Stimulated activated CD4-positive, alpha-beta T cell treated with anti-CD3 and anti-CD28 coated beads, Interleukin-4, amount 100 ng/mL, for 4 hours (primary cell): ENCODE measurements at places on chromosomes 1 and 21.

DNA sequence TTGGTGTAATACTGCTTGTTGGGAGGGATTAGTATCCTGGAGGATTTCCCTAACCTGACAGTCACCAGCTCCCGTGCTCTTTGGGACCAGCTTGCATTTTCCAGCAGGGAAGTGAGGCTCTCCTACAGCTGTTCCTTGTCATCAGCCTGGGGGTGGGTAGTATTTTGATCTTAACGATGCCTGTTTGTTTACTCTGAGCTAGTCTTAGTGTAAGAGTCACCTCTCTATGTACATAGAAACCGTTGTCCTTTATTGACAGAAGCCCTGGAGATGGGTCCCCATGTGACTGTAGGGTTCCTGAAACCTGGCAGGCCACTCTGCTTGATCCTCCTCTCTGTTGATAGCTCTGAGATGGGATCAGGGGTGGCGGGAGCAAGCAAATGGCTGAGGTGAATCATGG lies 58.0 kb downstream of the ACP6 start:
- no peak for DNase-seq

- no peak for DNase-seq
These were observed 18.2 kb upstream of the FMO4 start for GRCh38 chr1:171295821-171296220.

DNA sequence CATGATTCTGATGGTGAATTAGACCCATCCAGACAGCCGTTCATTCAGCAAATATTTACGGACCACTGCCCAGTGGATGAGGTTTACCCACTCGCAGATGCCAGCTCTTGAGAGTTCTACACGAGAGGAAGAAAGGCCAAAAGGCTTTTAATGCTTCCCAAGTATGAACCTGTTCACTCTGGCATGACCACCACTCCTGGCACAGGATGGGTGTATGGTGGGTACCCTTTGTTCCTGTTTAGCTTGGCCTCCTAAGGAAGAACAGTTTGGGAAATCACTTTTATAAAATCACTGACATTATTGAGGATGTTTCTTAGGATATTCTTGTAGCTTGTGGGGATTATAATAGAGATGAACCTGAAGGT lies 67.2 kb downstream of the HMGB4 start:
- no peak for DNase-seq

- DNase-seq: no peak
These were observed 27.9 kb downstream of the PATJ start for GRCh38 chr1:61770131-61770530.

GRCh38 chr1:171267391-171267790 lies 19.1 kb downstream of the FMO1 start:
- DNase-seq: no peak

GRCh38 chr1:158286487-158286886 lies 3.2 kb upstream of the CD1C start:
- DNase-seq: no peak

- DNase-seq: no peak
These were observed 7.3 kb upstream of the IFNGR2 start for GRCh38 chr21:33395891-33396331.

GRCh38 chr1:74463333-74463988 lies 49.0 kb downstream of the LRRC53 start:
- DNase-seq: no peak

DNA sequence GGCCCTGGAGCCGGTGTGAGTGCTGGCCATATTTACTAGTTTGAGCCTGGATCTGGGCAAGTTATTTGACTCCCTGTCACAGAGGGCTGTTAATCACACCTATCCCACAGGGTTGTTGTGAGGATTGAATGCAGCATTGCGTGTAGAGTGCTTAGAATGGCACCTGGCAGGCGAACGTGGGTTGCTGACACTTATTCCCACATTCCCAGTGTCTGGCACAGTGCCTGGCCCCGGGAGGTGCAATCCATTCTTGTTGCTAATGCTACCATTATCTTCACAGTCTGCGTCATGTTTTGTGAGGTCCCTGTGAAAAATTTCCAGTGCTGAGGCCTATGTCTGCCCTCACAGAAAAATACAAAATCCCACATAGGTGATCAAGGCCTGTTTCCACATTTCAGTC lies 66.1 kb downstream of the CD2 start:
- no peak for DNase-seq

GRCh38 chr1:116177861-116178260 lies 66.7 kb downstream of the MAB21L3 start:
- no peak for DNase-seq

- DNase-seq: no peak
These were observed 257.0 kb upstream of the ADGRL2 start for GRCh38 chr1:81543764-81544163.

GRCh38 chr1:156776942-156777341 lies 9.6 kb downstream of the PRCC start:
- no peak for DNase-seq

- DNase-seq: peak; percentile 57
These were observed at the start of gene VWA1 for GRCh38 chr1:1435106-1435903. TSS of gene VWA1 (plus strand) at chr1:1435690. CDS start at chr1:1435749, 59 bp downstream.

DNA sequence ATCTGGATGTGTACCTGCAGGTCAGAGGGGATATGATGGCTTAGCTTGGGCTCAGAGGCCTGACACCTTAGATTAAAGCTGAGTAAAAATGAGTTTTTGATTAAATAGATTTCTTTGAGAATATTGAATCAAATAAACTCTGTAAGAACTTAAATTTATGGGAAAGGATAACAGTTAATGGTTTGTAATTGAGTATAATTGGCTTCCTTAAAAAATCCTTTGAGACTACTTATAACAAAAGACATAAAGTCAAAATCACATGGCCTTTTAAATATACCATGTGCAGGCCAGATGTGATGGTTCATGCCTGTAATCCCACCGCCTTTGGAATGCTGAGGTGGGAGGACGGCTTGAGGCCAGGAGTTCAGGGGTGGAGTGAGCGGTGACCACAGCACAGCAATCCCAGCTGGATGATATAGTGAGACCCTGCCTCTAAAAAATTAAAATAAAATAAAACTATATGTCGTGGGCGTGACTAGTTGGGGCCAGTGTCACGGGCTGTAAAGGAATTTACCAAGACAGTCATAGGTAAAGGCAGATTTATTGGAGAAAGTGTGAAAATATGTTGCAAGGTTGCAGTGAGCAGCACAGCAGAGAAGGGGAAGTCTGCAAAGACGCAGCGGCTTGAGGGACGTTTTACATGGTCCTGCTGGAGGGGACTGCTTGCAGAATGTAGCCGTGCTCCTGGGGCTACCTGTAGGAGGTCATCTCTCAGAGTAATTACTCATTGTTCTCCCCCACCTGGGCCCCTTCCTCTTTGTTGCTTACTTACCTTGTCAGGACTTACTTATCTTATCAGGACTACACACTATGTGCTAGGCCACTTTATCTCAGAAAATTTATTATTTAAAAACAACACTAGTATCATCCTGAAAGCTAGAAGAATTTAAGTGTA lies 122.3 kb downstream of the ZMYM4 start:
- no peak for DNase-seq

DNA sequence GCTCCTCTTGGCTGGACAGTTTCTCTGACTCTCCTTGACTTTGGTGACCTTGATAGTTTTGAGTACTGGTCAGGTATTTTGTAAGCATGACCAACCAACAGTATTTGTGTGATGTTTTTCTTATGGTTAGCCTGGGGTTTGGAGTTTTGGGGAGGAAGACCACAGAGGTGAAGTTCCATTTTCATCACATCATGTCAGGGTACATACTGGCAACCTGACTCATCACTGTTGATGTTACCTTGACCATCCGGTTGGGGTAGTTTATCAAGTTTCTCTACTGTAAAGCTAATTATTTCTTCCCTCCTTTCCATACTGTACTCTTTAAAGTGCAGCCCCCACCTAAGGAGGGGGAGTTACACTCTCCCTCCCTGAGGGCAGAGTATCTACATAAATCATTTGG lies 13.4 kb downstream of the OSCP1 start:
- DNase-seq: no peak

DNA sequence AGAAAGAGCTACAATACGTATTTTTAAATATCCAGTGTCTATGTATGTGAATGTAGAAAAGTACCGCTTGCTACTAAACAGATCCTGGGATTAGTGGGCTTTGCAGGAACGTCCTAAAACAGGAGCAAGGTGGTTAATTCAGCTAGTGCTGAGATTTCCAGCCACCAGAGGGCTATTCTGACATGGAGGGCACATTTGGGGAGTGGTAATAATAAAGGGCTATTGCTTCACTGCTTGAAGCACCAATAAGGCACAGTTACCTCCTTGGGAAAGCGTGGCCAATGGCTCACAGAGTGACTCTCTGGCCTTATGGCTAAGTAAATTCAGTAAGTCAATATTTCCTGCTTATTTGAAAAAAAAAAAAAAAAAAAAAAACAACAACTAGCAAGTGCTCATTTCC lies 152.4 kb downstream of the GABPA start:
- no peak for DNase-seq

DNA sequence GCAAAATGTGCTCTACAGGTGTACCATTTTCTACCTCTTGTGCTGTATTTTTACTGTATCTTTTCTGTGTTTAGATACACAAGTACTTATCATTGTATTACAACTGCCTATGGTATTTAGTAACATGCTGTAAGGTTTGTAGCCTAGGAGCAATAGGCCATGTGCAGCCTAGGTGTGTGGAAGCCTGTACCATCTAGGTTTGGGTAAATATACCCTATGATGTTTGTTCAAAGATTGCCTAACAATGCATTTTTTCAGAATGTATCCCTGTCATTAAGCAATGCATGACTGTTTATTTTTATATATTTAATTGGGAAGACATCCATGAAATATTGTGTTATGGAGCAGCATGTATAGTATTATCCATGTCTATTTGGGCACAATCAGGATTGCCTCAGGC lies 11.0 kb downstream of the ETV3L start:
- no peak for DNase-seq

- DNase-seq: no peak
These were observed 9.9 kb upstream of the HJV start for GRCh38 chr1:146031476-146031875.

GRCh38 chr1:58813801-58814200 lies 30.0 kb upstream of the JUN start:
- no peak for DNase-seq

- DNase-seq: no peak
These were observed 31.1 kb downstream of the PADI6 start for GRCh38 chr1:17403081-17403480.

DNA sequence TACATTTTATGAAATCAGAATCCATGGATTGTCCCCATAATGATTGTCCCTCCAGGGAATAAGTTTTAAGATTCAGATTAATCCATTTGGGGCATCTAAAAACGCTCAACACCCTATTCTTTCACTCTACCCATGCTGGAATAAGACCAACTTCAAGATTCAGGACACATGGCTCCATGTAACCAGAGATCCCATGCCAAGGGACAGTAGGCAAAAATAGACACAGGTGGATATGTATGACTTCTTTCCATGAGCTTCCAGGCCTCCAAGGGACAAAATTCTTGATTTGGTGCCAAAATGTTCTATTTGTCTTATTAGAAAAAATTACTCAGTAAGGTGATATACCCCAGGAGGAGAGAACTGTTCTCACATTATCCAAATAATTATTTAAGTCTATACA lies 178.8 kb downstream of the NRIP1 start:
- no peak for DNase-seq

- no peak for DNase-seq
These were observed 192.8 kb downstream of the FCRL5 start for GRCh38 chr1:157359314-157360022.

DNA sequence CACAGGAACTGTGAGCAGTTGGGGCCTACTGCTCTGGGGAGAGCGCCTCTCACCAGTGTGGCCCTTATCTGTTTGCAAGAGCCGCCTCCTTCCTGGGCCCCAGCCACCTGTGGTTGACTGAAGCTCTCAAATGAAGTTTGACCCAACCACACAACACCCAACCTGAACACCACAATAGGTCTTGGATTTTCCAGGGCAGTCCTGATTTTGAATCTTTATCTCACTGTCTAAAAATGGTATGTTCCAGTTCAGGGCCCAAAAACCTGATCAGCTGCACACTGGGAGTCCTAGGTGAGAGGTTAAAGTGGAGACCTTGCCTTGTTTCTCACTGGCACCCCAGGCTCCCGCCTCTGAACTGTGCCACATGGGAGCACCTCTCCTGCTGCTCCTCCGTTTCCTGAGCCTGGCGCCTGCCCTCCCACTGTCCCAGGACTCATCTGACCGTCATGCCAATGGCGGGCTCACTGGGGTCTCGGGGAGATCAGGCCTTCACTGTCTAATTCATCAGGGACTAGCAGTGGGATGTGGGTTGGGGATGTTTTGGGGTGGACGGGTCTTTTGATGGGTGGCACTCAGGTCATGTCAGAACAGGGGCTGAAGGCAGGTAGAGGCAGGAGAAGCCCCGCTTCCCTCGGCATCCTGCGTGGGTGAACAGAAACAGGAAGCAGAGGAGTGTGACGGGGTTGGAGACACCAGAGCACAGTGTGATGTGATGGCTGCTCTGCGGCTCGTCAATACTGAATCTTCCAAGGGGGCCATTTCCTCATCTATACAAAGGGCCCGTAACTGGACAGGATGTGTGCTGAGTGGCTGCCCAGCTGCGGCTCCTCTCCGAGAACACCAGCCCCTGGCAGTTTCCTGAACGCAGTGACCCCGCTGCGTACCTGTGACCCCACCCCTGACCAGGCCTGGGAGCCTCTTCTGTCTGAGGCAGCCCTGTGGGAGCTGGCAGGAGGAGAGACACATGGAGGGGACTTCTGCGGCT lies 59.6 kb upstream of the ITPKB start:
- peak; percentile 54 for DNase-seq

- DNase-seq: no peak
These were observed 32.6 kb downstream of the TMEM200B start for GRCh38 chr1:29090937-29091618.

DNA sequence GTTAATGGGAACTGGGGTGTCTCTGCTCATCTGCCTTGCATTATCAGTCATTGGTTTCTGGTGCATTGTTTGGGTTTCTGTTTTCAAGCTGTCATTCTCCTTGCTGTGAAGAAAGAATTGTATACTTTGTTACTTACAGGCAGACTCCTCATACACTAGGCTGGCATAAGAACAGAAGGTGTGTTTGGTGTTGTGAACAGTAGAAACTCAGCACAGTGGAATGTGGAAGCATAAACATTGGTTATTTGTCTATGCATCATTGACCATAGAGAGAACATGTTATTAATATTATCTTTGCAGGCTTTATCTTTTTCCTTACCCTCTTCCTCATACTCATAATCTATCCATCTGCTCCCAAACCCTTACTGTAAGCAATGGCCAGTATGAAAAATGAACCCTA lies 18.2 kb downstream of the C1orf87 start:
- DNase-seq: no peak

- DNase-seq: no peak
These were observed 1.7 kb downstream of the MARCKSL1 start for GRCh38 chr1:32334274-32334861.
